Stromal cell of bone marrow (primary cell): ENCODE measurements at places on chromosomes 12 and 14.

DNA sequence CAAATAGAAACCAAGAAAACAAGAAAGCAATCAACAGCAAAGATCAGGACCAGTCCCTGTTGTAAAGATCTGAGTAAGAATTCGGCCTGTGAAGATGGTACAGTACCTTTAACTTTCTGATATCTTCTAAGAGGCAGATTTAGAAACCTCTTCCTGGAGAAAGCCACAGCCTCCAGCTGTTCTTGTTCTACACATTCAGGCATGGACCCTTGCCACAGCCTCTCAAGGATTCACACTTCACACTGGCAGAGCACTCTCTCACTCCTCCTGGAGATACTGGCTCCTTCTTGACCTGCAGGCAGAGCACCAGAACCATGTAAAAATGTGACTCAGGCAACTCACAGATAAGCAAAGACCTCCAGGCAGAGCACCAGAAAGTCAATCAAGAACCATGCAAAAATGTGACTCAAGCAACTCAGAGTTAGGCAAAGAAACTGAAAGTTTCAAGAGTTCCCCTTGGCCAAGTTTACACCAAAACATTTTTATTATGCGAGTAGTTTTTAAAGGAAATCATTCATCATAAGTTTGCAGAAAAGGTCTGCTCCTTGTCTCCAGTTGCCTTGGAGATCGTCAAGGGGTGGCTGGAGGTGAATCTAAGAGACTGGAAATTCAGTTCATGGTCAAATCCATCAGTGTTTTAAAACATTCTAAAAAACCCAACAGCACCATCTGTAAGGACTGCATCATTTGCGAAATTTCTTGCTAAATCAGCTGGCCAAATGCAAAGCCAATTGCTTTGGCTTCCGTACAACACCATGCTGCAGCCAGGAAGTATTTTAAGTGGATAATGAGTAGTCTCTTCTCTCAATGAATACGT lies 119.3 kb upstream of the MDM1 start:
- DNase-seq = peak; percentile 80

DNA sequence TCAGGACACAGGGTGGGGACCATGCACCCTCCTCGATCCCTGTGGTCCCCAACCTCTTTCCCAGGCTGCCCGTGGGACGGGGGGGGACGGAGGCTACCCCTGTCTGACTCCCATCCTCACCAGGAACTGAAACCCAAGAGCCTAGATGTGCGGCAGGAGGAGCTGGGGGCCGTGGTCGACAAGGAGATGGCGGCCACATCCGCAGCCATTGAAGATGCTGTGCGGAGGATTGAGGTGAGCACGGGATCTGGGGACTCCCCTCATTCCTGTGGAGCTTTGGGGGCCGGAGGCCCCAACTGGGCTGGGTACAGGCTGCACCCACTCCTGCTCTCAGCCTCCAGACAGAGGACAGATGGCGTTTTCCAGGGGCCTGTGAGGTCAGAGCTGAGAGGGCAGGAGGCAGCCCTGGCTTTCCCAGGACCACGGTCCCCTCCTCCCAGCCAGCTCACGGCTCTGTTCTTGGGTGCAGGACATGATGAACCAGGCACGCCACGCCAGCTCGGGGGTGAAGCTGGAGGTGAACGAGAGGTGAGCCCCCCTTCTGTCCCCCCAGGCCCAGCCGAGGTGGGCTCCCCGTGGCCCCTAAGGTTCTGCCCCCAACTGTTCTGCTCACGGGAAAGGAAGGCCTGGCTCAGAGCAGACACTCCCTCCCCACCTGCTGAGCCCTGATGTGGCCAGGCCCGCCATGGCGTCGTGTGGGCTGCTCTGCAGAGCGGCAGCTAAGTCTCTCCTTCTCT lies 24.2 kb downstream of the HIP1R start:
- no peak for DNase-seq

- DNase-seq = no peak
Observed at GRCh38 chr14:22796087-22796707, 19.0 kb downstream of the SLC7A7 start.

GRCh38 chr14:67240168-67240932 lies 885 bp upstream of the PALS1 start:
- no peak for DNase-seq

DNA sequence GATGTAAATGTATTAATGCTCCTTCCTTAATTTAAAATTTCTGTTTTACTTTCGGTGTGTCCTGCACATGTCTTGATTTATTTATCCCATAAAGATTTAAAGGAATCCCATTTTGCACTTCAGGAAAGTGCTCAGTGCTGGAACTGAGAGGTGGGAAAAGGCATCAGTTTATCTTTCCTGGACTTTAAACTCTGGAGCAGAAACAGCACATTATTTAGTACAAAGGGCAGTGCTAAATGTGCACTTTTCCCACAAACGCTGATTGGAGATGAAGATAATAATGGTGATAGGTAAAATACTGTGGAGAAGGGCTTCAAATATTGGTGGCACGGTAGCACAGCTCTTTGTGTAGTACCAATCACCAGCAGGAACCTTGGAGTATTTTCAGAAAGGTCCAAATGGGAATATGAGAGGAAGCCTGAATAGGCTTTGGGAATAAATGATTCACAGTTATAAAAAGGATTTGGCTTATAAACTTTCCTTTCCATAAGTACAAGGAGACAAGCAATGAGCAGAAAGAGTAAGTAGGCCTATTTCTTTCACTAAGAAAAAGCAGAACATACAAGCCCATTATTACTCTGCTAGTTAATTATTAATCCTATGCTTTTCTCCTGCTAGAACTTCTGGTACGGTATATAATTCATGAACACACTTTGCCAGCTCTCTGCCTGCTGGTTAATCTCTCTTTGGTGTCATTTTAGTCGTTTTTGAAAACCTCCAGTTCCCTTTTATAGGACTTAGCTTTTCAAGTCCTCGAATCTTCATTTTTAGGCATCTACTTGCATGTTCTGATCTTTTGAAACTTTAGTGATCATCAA lies 58.3 kb downstream of the SLC15A5 start:
- no peak for DNase-seq

DNA sequence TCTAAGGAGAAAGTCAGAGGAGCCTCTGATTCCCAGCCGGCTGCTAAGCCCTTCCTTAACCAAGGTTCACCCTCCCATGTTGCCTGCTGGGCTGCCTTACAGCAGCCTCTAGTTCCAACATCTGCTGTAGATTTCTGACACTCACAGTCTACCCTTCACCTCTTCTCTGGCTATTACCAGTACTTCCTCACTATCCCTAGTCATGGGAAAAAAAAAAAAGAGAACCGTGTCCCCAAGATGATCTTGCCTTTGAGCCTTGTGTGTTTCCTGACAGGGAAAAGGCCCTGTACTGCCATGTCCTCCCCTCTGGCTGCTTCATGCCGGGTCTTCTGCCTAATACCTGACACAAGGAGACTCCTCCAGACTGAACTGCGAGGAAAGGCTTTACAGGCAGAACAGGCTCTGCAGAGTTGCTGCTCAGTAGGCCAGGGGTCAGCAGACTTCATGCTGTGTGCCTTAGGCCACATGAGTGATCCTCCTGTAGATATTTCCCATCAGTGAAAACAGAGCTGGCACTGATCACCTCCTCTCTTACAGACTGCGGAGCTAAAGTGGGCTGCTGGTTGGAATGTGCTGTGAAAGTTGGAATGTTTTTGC lies 46.8 kb downstream of the PRKCH start:
- DNase-seq = no peak

GRCh38 chr12:44677724-44678123 lies 198.4 kb downstream of the NELL2 start:
- DNase-seq = no peak

GRCh38 chr12:77940567-77940966 lies 109.9 kb downstream of the NAV3 start:
- no peak for DNase-seq

DNA sequence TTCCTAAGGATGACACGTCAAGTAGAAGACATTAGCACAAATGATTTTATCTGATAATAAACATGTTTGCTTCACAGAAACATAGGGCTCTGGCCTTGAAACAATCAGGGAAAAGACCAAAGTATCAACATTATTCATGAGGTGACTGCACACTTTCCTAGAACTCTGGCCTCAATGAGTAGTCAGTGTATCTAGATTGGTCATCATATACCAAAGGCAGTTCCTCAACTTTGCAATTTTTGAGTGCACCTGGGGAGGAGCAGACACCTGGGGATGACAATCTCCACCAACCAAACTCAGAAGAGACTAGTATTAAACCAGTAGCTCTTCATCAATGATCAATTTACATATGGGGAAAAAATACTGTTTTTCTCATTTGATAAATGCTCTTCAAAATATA lies 4.5 kb downstream of the EDDM3A start:
- DNase-seq = no peak

DNA sequence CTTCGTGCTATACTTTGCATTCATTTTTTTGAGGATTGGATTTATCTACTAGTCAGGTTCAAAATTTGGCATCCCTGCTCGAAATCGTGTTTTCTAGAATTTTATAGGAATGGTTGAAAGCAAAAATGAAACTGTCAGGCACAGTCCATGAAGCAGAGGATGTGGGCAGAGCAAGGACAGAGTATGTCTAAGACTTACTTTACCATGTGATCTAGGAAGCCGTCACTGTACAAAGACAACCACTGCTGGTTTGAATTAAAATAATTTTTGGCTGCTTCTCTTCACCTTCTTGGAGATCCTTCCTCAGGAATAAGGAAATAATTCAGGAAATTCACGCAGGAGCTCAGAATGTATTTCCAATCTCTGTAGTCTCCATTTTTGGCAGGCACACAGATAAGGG lies 31.6 kb upstream of the SGPP1 start:
- DNase-seq = peak; percentile 38

GRCh38 chr12:2256915-2257314 lies 204.1 kb downstream of the CACNA1C start:
- DNase-seq = no peak

- DNase-seq = peak; percentile 67
Observed at GRCh38 chr12:116539905-116540482, 19.2 kb upstream of the MAP1LC3B2 start.

DNA sequence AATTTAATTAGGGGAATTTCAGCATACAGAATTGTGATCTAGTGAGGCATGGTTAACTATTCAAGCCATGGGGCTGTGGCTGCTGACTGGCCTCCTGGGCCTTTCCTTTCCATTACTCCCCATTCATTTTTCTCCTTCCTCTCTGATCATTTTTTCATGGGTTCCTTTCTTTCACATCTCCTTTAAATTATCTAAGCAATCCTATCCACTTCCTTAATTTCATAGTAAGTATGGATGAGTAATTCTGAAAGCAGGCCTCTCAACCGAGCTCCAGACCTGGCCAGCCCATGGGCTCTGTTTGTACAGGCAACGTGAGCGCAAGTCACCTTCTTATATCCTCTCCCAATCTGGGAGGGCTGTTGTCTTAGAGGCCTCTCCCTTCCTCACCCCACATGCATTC lies 13.4 kb downstream of the CKAP4 start:
- DNase-seq = no peak

DNA sequence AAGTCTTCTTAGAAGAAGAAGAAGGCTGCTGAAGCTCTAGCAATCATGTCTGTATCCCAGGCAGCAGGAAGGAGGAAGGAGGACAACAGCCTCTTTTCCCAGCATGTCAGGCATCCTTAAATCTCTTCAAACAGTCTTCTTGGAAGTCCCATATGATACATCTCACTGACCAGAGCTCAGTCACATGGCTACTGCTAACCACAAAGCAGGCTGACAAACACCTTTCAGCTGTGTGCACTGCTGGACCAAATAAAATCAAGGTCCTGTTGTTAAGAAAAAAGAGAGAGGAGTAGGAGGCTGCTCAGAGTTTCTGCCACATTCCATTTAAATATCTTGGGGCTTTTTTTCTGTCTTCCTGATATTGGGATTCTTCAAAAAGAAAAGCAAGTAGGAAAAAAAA lies 203.4 kb upstream of the PELI2 start:
- DNase-seq = no peak

DNA sequence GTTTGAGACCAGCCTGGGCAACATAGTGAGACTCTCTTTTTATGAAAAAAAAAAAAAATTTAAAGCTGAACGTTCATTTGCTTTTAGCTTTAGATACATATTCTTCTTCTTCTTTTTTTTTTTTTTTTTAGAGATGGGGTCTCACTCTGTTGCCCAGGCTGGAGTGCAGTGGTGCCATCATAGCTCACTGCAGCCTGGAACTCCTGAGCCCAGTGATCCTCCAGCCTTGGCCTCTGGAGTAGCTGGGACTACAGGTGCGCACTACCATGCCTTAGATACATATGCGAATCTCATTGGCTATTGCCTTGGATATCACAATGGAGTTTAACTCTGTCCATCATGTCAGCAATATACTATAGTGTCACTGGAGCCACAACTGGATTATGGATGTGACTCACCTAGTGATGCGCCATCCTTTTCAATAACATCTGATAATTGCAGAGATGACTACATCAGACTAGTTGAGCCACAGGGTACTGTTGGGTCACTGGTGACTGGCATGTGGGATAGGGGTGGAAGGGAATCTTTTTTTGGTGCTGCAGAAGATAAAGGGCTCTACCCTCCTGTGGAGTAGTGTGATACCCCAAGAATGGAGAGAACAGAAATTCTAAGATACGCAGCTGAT lies 2.7 kb upstream of the ADIPOR2 start:
- DNase-seq = no peak

GRCh38 chr14:49766839-49767238 lies 1.1 kb upstream of the KLHDC2 start:
- no peak for DNase-seq

GRCh38 chr14:84807673-84808072 lies 722.3 kb upstream of the FLRT2 start:
- DNase-seq = no peak

DNA sequence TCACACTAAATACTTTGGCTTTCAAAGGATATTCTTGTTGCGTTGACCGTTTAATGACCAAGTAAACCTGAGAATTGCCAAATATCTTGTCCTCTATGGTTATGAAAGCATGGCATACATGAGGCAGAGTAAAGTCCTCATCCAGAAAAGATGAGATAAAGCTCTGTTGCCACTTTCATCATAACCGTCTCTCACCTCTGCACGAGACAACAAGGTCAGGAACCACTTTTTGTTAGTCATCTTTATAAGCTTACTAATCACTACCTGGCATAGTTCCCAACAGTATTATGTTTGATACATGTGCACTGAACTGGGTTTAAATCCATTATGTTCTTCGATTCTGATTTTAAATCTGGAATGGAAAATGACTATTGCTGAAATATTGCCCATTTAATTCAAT lies 31.3 kb downstream of the PTPRB start:
- no peak for DNase-seq

DNA sequence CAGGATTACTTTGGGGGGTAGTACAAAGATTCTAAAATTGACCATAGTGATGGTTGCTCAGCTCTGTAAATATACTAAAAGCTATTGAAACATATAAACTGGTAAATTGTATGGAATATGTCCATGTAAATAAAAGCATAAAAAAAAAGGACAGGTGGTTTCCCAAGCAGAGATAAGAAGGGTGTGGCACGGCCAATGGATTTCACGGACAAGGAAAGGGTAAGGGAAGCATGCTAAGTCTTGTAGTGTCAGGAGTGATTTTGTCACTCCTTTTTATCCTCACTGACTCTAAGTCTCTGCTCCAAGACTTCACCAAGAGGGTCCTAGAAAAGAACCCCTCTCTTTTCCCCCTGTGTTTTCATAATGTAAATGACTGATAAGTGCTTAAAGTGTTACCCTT lies 229.2 kb downstream of the SPTSSA start:
- no peak for DNase-seq

DNA sequence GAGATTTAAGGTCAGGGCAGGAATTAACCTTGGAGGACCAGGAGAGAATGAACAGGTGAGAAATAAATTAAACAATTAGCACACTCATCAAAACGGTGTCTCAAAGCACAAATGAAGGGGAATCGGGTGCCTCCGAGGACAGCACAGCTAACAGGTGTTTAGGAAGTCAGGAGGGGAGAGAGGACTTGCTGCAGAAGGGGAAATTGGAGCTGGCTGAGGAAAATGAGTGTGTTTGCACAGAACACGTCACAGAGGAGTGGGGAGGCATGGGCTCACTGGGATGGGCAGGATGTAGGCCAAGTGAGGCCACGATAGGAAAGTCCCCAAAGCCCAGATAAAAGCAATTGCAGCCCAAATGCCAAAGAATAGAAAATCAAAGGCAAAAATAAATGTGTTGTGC lies 121.7 kb downstream of the ZNF664 start:
- DNase-seq = no peak
